ENCODE measurements at places on chromosomes 13 and 19.

GRCh38 chr19:51071095-51071405 lies 6.2 kb upstream of the KLK13 start:
- DNase-seq: no peak

DNA sequence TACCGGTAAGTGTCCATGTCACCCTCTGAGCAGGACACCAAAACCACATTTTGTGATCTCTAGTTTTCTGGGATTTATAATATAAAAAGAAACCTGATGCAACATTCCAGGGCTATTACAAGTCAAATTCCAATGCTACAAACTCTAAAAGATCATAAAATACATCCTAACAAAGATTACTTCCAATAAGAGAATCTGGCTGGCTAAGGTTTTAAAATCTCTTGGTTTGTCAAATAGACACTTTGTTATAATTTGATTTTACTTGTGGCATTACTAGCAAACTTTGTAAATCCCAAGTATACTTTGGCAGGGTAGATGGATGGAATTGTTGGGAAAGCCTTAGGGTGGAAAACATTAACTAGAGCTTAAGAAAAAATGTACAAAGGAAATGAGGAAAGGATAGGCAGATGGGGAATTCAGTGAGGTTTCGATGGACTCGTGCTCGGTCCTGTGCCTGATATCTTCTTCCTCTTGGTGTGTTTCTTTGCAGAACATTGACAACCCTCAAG lies 74.0 kb upstream of the POMP start:
- no peak for DNase-seq

DNA sequence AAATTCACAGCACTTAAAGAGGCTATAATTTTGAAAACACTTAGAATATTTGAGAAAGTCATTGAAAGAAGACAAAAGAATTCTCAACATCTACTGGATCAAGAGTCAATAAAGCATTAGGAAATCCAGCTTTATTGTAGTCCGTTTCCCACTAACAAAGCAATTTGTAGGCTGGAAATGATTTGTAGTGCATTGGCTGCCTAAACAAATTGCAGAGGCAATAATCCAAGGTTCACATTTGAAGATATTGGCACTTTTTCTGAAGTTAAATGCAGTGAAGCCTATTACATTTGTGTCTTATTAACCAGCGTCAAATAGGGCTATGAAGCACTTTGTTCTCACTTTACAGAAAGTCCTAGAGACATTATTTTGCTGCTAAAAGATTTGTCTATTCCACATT lies 848.1 kb upstream of the SLITRK1 start:
- DNase-seq: no peak

DNA sequence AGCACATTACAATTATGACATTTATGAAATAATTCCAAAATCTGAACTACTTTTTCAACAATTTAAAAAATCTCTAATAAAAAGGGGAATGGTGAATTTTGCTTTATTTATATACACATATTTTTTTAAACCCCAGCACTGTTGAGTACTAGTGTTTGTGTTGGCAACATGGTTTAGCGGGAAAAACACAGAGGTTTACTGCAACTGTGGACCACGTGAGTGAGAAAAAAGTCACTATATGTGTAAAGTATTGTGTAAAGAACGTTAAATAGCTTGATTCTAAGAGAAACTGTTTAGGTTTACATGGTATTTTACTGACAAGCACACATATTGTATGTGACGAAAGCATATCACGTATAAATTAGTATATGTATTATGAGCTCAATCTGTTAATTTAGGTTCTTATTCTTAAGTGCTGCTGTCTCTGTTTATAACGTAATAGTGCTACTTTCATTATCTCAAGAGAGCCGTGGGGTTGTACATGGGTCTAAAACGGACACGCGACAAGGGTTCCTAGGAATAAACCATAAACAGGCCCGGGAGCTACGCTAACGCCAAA lies 617 bp downstream of the SKA3 start:
- no peak for DNase-seq

- DNase-seq: no peak
Observed at GRCh38 chr19:45878043-45878794, 7.7 kb downstream of the IRF2BP1 start.

GRCh38 chr19:29528946-29529645 lies 3.3 kb downstream of the VSTM2B start:
- no peak for DNase-seq

- DNase-seq: no peak
Observed at GRCh38 chr19:17129377-17129776, 53.8 kb downstream of the MYO9B start.

DNA sequence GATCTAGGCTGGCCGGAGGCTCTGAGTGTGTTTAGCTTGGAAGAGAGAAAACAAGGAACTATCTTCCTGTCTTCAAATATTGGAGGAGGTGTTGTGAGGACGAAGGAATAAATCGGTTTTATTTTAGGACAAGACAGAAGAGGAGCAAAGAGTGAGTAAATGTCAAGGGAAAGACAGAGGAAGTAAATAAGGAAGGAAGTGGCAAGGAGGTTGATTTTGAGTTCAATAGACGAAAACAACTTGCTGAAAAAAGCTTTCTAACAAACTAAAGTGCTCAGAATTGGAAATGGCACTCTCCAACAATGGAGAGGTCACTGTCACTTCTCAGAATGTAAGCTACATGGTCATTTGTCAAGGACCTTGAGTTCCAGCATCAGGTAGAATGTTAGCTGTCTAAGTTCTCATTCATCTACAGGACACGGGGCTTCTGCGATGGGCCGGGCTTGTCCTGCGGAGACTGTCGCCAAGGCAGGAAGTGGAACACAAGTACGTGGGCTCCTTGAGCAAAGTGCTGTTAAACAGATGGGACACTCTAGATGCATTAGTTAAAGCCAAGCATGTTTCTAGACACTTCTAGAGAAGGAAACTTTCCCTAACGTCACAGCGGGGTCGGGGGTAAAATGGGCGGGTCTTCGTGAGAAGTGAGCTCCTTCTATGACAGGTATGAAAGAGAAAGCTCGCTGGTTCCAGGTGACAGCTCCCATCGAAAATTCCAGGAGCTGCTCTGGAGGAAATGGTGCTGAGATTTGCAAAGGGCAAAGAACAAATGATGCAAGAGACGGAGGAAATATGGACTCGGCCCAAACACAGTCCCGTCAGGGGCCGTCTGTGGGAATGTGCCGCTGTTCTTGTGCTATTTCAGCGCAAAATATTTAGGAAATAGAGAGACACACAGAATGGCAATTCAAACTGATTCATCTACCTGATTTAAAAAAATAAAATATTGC lies 103.9 kb upstream of the UBL3 start:
- DNase-seq: no peak

- DNase-seq: no peak
Observed at GRCh38 chr19:56619121-56619520, 23.8 kb upstream of the SMIM17 start.

DNA sequence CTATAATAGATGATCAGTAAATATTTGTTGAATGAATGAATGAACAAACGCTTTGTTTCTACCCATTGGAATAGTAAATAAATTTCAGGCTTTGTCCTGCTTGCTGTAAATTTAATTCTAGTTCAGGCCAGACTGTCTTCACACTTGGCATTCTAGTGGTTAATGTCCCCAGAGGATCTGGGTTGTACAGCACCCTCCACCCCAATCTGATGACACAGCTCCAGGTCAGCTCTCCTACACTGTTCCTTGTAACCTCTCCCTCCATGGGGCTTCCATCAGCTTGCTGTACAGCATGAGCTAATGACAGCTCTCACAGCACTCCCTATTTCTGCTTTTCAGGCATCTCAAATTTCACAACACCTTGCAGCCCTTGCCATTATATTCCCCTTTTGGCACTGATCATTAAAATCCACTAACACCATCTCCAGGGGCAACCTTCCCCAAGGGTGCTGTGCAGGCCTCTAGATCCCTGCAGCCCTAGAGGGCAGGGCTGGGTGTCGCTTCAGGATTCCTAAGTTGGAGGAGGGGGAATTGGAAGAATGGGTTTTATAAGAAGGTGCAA lies 12.7 kb upstream of the KL start:
- DNase-seq: no peak

GRCh38 chr13:42355491-42356183 lies 83.7 kb downstream of the AKAP11 start:
- DNase-seq: no peak

- no peak for DNase-seq
Observed at GRCh38 chr19:42402376-42403116, 12.4 kb upstream of the CNFN start.

- DNase-seq: no peak
Observed at GRCh38 chr13:73061876-73062275, 3.1 kb downstream of the KLF5 start.

Measured in cortex of kidney (tissue), 1 donor.